ENCODE measurements at places on chromosomes 16 and 17. TPM values are rescaled to one million over a fixed set of nuclear protein-coding genes. Genes with fewer than 3 reads are reported as not detected.
A peak's percentile ranks its signal among the peaks of the same experiment; 100 is the strongest.

- no peak for DNase-seq
- no peak overlapping the region for H3K4me3 ChIP-seq
- no peaks in the 10 kb centered on the region for H3K27me3 ChIP-seq
Measured at GRCh38 chr16:89361751-89362539, 128.4 kb downstream of the ANKRD11 start.

- H3K27me3 ChIP-seq, result peaks cover 11% of the 10 kb centered on the region
- DNase-seq, result no peak
- no peak overlapping the region for H3K27ac ChIP-seq
Measured at GRCh38 chr17:69331756-69332155, 4.8 kb upstream of the ABCA5 start.

GRCh38 chr17:8048236-8048635 is 9.4 kb downstream of the ALOX15B start:
- no peak overlapping the region for H3K27ac ChIP-seq
- no peak overlapping the region for H3K4me3 ChIP-seq
- H3K36me3 ChIP-seq, result no peaks in the 10 kb centered on the region
- DNase-seq, result no peak
- H3K4me1 ChIP-seq, result no peaks in the 10 kb centered on the region

RGS11 gene
- 9.5 TPM for total RNA-seq

DNA sequence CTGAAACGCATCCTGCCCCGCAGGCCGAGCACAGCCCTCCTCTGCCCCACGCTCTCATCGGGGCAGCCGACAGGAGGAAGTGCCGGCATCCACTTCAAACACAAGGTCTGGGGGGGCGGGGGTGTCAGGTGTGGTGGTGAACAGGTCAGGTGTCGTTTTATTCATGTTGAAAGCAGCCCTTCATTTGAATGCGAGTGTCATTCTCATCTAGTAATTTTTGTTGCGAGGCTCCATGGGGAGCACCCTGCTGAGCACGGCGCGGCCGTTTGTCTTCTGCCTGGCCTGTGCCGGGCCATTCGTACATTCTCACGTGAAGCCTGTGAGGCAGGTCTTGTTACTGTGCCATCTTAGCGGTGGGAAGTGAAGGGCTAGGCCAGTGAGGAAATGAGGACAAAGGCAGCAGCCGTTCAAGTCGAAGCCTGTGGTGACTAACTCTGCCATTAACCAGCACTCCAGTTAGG is 1.9 kb downstream of the ACSF3 start:
- H3K4me3 ChIP-seq, result peak overlapping the region; percentile 93
- H3K4me1 ChIP-seq, result peaks cover 22% of the 10 kb centered on the region
- peaks cover 7% of the 10 kb centered on the region for H3K27me3 ChIP-seq

ENKD1 gene
- total RNA-seq, result 11.7 TPM

DNA sequence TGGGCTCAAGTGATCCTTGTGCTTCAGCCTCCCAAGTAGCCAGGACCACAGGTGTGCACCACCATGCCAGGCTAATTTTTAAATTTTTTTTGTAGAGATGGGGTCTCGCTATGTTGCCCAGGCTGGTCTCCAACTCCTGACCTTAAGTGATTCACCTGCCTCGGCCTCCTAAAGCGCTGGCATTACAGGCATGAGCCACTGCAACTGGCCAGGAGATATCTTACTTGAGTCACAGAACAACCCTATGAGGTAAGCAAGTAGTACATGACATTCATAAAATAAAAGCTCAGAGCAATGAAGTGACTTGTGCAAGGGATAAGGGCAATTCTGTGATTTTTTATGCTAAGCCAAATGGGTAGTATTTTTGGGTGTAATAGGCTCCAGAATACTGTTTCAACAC is 57.3 kb downstream of the CDC27 start:
- peaks cover 3% of the 10 kb centered on the region for H3K4me1 ChIP-seq
- no peak overlapping the region for H3K4me3 ChIP-seq
- peaks cover 36% of the 10 kb centered on the region for H3K36me3 ChIP-seq
- DNase-seq, result no peak
- H3K27ac ChIP-seq, result no peak overlapping the region

GUCY2D gene
- not detected for total RNA-seq

DNA sequence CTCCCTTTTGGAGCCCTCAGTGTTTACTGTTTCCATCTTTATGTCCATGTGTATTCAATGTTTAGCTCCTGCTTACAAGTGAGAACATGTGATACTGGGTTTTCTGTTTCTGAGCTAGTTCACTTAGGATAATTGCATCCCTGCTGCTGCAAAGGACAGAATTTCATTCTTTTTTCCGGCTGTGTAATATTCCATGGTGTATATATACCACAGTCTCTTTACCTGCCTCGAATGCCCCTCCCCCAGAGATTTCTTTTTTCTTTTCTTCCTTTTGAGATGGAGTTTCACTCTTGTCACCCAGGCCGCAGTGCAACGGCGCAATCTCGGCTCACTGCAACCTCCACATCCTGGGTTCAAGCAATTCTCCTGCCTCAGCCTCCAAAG is 60.9 kb downstream of the RMI2 start:
- no peak overlapping the region for H3K4me3 ChIP-seq
- H3K4me1 ChIP-seq, result peaks cover 20% of the 10 kb centered on the region
- DNase-seq, result no peak
- H3K27ac ChIP-seq, result no peak overlapping the region
- H3K36me3 ChIP-seq, result no peaks in the 10 kb centered on the region
- peaks cover 9% of the 10 kb centered on the region for H3K27me3 ChIP-seq

SGCA gene
- total RNA-seq, result 13.0 TPM

- H3K27me3 ChIP-seq, result peaks cover 25% of the 10 kb centered on the region
- no peak overlapping the region for H3K4me3 ChIP-seq
- H3K4me1 ChIP-seq, result no peaks in the 10 kb centered on the region
- H3K36me3 ChIP-seq, result no peaks in the 10 kb centered on the region
Measured at GRCh38 chr17:61556224-61557188, 34.5 kb downstream of the NACA2 start.

- H3K4me3 ChIP-seq, result no peak overlapping the region
- no peaks in the 10 kb centered on the region for H3K27me3 ChIP-seq
- no peak overlapping the region for H3K27ac ChIP-seq
- H3K4me1 ChIP-seq, result peaks cover 43% of the 10 kb centered on the region
- H3K36me3 ChIP-seq, result peaks cover 4% of the 10 kb centered on the region
Measured at GRCh38 chr17:29136998-29137730, 43.0 kb downstream of the MYO18A start.

DBNDD1 gene
- 1.3 TPM for total RNA-seq

GRCh38 chr17:63133491-63133890 is 167.5 kb downstream of the TANC2 start:
- DNase-seq, result no peak
- H3K36me3 ChIP-seq, result peaks cover under 1% of the 10 kb centered on the region
- H3K4me1 ChIP-seq, result peaks cover 26% of the 10 kb centered on the region
- no peak overlapping the region for H3K4me3 ChIP-seq

- H3K27me3 ChIP-seq, result no peaks in the 10 kb centered on the region
- H3K4me1 ChIP-seq, result peaks cover 6% of the 10 kb centered on the region
- no peak for DNase-seq
- no peak overlapping the region for H3K4me3 ChIP-seq
- no peaks in the 10 kb centered on the region for H3K36me3 ChIP-seq
- H3K27ac ChIP-seq, result no peak overlapping the region
Measured at GRCh38 chr17:80573701-80574100, 29.1 kb downstream of the RPTOR start.

DNA sequence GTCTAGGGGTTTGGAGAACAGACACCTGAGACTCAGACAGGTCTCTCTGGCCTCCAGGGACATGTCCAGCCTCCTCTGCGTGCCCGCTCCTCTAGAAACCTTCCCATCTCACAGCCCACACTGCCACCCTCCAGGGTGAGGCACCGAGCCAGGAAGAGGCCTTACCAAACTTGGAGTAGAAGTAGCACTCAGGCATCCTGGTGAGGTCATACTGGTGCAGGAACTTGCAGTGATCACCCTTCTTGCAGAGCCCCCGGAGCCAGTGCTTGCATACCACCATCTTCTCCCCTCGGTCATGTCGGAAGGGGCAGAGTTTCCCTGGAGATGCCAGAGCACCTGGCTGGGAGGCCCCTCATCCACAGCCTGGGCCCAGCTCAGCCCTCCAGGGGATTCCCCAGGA is 4.2 kb downstream of the CPSF4L start:
- no peaks in the 10 kb centered on the region for H3K27me3 ChIP-seq

DNA sequence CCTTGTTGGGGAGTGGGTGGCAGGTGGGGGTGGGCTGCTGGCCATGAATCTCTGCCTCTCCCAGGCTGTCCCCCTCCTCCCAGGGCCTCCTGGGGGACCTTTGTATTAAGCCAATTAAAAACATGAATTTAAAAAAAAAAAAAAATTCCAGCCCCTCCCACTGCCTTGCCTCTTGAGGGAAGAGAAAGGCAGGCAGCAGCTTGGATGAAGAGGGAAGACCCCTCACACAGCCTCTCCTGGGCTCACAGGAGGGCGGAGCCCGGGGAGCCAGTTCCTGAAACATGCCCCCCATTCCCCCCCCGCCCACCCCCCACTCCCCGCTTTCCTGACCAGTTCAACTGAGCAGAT is 1.8 kb upstream of the TCAP start:
- no peak overlapping the region for H3K27ac ChIP-seq
- H3K4me3 ChIP-seq, result no peak overlapping the region
- H3K36me3 ChIP-seq, result peaks cover 7% of the 10 kb centered on the region
- H3K27me3 ChIP-seq, result no peaks in the 10 kb centered on the region

KIF19 gene
- total RNA-seq, result not detected

GRCh38 chr17:12316021-12316420 is 295.3 kb downstream of the MAP2K4 start:
- no peak overlapping the region for H3K4me3 ChIP-seq
- no peaks in the 10 kb centered on the region for H3K27me3 ChIP-seq

DNA sequence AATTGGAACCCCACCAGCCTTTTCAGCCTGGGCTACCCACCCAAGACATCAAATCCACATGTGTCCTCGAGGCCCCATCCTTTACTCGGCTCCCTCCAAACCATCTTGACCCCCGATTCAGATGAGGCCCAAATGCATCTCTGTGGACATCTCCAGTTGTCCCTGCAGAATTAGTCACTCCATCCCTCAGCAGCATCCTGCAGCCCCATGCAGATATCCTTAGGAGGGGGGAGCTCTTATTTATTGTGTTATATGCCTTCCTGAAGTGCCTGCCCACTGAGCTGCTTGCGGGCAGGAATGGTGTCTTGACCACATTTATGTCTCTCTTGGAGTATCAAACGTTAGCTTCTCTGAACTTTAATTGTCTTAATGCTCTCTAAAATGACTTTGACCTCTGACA is 15.6 kb downstream of the CDK5RAP3 start:
- no peak overlapping the region for H3K27ac ChIP-seq
- no peak for DNase-seq
- no peak overlapping the region for H3K4me3 ChIP-seq
- H3K36me3 ChIP-seq, result peaks cover 8% of the 10 kb centered on the region
- peaks cover 12% of the 10 kb centered on the region for H3K4me1 ChIP-seq

TOP2A gene
- total RNA-seq, result 43.3 TPM

ABCA6 gene
- total RNA-seq, result 1.7 TPM

EPX gene
- total RNA-seq, result not detected

MLLT6 gene
- total RNA-seq, result 96.1 TPM

GRCh38 chr17:49910094-49910857 is 58.7 kb upstream of the DLX4 start:
- peaks cover 17% of the 10 kb centered on the region for H3K4me1 ChIP-seq
- H3K27me3 ChIP-seq, result peaks cover 56% of the 10 kb centered on the region
- peak overlapping the region; percentile 53 for H3K4me3 ChIP-seq
- DNase-seq, result no peak

DNA sequence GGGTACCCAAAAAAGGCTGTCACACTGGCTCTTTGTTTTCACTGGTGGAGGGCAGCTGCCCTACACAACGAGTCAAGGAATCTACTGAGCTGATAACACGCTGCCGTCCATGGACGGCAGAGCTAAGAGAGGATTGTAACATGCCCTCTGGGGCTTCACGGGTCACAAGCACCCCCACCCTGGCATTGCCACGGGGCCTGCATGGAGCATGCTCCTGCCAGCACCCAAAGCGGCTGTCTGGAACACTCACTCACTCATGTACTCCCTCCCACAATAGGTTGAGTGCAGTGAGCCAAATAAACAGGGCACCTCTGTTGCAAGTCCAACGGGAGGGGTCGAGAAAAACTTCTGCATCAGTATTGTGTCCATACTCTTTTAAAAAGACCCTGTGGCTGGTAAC is 181.6 kb downstream of the MAP2K6 start:
- no peak for DNase-seq
- peaks cover 6% of the 10 kb centered on the region for H3K4me1 ChIP-seq
- no peak overlapping the region for H3K27ac ChIP-seq
- H3K36me3 ChIP-seq, result no peaks in the 10 kb centered on the region
- H3K27me3 ChIP-seq, result no peaks in the 10 kb centered on the region

- no peak for DNase-seq
- no peak overlapping the region for H3K27ac ChIP-seq
- H3K4me3 ChIP-seq, result no peak overlapping the region
- H3K36me3 ChIP-seq, result peaks cover 29% of the 10 kb centered on the region
Measured at GRCh38 chr16:66524601-66525164, 25.2 kb downstream of the TK2 start.

DNA sequence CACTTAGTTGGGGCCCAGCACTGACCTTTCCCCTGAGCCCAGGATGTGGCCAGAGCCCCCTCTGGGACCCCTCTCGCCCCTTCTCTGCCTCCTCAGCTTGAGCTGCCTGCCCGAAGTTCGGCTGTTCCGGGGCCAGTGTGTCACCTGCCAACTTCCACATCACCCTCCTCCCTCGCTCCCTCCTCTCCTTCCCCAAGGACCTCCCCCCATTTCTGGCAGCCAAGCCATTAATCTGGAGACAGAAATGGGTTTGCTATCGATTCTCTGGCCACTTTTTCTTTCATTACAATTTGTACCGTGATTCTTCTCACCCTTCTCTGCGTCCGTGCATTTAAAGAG is 8.8 kb upstream of the ADAM11 start:
- no peak for DNase-seq
- peaks cover 11% of the 10 kb centered on the region for H3K36me3 ChIP-seq
- no peaks in the 10 kb centered on the region for H3K4me1 ChIP-seq
- no peak overlapping the region for H3K4me3 ChIP-seq
- no peaks in the 10 kb centered on the region for H3K27me3 ChIP-seq

ATP1B2 gene
- 3.0 TPM for total RNA-seq

- H3K27me3 ChIP-seq, result no peaks in the 10 kb centered on the region
- peaks cover 2% of the 10 kb centered on the region for H3K4me1 ChIP-seq
- peaks cover 68% of the 10 kb centered on the region for H3K36me3 ChIP-seq
- no peak overlapping the region for H3K27ac ChIP-seq
- no peak overlapping the region for H3K4me3 ChIP-seq
Measured at GRCh38 chr17:77196251-77196650, 55.5 kb downstream of the SEC14L1 start.

- H3K36me3 ChIP-seq, result no peaks in the 10 kb centered on the region
- no peak for DNase-seq
- no peak overlapping the region for H3K27ac ChIP-seq
- H3K4me1 ChIP-seq, result no peaks in the 10 kb centered on the region
- no peaks in the 10 kb centered on the region for H3K27me3 ChIP-seq
- no peak overlapping the region for H3K4me3 ChIP-seq
Measured at GRCh38 chr16:25189305-25189704, 27.4 kb upstream of the AQP8 start.

CCDC200 gene
- not detected for total RNA-seq

Measured in osteocyte (in vitro differentiated cells).